ENCODE measurements at places on chromosomes 5 and 9.

DNA sequence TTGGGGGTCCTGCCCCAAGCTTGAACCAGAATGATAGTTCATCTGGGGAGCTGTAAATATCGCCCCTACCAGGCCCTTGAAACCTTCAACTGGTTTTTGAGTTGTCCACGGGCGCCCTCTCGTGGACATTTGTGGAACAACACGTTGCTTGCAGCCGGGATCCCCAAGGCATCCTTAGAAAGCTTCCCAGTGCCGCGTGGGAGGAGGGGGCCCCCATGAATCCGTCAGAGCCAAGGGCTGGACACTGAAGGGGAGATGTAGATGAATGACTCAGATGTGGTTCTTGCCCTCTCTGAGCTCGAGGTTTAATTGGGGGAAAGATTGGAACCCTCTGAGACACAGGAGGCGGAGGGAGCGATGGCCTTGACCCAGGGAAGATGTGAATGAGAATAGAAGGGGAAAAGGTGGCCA lies 31.8 kb upstream of the ORM1 start:
- DNase-seq = peak; percentile 81

DNA sequence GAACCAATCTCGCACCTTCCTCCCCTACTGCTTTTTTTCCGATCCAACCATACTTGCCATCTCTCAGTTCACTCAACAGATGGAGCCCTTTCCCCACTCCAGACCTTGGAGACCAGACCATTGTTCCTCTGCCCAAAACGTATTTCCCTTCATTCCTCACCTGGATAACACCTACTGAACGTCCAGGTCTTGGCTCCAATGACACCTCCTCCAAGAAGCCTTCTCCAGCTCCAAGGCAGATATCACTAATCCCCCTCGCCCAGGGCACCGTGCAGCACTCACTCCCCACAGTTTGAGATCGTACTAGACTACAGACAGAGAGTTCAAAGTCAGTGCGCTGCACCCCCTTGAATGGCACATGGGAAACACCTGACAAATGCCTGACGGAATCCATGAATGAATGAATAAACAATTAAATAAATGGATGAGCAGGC lies 47.1 kb upstream of the AKNA start:
- no peak for DNase-seq

GRCh38 chr5:151483647-151484046 lies 36.2 kb downstream of the SLC36A1 start:
- DNase-seq = no peak

- DNase-seq = no peak
These were observed 29.8 kb downstream of the NR4A3 start for GRCh38 chr9:99851500-99851822.

- no peak for DNase-seq
These were observed 52.6 kb downstream of the AP3S1 start for GRCh38 chr5:115894342-115894741.

DNA sequence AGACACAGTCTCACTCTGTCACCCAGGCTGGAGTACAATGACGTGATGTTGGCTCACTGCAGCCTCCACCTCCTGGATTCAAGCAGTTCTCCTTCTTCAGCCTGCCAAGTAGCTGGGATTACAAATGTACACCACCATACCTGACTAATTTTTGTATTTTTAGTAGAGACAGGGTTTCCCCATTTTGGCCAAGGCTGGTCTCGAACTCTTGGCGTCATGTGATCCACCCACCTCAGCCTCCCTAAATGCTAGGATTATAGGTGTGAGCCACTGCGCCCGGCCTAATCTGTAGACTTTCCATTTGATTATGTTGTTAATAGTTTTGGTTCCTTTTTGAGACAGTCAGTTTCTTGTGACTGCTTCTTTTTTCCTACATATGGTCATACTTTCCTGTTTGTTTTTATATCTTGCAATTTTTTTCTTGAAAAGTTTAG lies 31.0 kb downstream of the MTREX start:
- peak; percentile 71 for DNase-seq

DNA sequence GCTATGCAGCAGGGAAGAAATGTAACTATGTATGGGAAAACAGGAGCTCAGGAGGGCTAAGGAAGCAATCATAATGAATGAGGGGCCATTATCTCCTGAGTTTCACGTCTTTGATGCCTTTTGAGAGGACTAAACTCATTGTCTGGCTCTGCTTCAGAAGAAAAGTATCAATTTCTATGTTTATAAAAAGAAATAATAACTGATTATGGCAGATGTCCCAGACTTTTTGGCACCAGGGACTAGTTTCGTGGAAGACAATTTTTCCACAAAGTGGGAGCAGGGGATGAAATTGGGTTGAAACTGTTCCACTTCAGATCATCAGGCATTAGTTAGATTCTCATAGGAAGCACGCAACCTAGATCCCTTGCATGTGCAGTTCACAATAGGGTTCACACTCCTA lies 8.7 kb upstream of the IL7R start:
- no peak for DNase-seq

DNA sequence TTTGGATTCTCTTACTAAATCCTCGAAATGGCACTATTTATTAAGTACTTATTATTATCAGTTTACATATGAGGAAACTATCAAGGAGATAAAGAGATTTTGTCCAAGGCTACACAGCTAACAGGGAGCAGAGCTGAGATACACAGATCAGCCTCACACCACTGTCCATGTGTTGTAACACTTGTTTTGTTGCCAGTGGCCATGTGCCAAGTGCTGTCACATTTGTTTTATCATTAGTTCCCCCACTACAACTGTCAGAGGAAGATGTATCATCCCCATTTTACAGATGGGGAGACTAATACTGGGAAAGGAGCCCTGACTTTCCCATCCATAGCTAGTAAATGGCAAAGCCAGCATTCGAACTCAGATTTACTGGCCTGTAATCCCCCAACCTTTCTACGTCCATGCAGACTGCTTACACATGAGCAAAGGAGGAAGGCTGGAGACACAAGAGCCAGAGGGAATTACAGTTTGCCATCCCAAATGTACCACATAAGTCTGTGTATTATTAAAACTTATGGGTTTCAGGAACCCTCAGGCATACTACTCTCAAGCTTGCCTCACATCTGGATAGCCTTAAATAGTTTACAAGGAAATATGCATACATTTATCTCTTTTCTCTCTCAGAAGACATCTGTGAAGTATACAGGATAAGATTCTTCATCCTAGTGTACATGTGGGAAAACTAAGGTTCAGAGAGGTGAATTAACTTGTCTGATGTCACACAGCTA lies 25.1 kb downstream of the PAPPA start:
- DNase-seq = no peak

GRCh38 chr9:113888976-113889375 lies 12.9 kb downstream of the ZNF618 start:
- no peak for DNase-seq

GRCh38 chr5:178113141-178113787 lies at the start of gene N4BP3:
Gene N4BP3 (plus strand): TSS chr5:178113532. CDS start chr5:178119584, 6,052 bp downstream.
- DNase-seq = peak; percentile 89

DNA sequence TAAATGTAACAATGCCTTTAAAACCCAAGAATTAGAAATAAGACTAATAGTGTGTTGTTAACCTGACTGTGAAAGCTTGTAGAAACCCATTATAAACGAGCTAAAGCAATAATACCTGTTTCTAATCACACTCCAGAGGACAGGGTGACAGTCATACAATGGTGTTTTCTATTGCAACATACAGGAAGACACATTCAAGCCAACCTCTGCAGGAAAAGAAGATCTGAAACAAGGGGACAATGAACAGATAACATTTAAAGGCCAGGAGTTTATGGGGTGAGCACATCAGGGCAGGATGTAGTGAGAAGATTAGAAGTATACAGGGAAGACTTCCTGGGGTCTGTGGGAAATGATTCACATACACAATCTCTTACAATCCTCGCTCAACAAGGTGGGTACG lies 13.8 kb downstream of the BARHL1 start:
- DNase-seq = no peak

DNA sequence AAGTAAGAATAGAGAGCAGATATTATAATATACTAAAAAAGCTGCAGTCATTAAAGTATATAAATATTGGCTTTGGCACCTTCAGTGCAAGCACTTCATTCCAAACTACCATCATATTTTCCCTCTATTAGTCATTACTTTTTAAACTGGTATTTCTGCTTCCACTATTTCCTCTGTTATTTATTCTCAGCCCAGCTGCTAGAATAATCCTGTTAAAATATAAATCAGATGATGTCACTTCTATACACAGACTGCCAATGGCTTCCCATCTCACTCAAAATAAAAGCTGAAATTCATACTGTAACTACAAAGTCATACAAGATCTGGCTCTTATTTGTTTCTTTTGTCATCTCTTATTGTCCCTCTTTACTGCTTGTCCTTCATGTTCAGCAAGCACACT lies 432.9 kb downstream of the TLE4 start:
- DNase-seq = no peak

DNA sequence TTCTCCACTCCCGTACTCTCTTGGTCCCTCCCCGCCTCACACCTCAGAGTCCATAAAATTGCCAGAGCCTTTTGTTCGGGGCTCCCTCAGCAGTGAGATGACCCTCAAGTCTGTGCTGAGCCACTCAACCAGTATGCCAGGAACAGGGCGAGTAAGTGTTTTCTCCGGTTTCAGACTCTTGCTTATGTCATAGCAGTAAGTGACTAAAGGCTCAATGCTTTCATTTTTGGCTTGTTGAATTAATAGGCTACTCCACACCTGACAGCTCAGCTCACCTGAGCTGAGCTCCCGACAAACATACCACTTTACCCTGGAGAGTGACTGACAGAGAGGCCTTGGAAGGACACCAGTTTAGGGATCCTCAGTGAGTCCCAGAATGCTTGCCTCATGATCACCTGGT lies 30.5 kb downstream of the PCSK1 start:
- no peak for DNase-seq

GRCh38 chr9:127786773-127787104 lies 905 bp downstream of the CDK9 start:
- no peak for DNase-seq

- no peak for DNase-seq
These were observed 22.8 kb downstream of the IGIP start for GRCh38 chr5:140148508-140148907.

DNA sequence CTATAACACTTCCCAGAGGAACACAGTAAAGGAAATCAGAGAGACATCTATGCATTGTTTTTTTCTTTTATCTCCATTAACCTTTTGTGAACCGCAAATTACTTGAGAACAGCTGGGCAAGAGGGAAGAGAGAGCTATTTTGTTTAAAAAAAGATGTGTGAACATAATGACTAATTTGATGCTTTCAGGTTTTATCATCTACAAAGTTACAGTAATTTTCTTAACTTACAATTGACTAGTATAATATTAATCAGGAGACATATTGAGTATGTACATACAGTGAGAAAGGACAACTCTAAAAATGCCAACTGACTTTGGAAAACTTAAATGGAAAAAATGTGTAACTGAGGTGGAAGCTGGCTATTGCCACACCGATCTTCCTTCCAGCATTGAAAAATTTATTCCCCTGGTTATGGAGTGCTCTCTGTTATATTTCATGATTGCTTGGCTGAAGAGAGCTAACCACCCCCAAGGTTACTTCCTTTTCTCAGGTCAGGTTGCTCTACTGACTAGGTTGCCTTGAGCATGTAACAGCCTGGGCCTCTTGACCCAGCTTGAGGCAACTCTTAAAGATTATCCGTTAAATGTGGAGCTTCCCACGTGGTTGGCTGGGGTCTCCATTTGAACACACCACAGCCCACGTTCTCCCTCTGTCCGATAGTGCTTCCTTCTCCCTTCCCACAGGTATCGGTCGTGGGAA lies 62.6 kb upstream of the C6 start:
- DNase-seq = no peak

DNA sequence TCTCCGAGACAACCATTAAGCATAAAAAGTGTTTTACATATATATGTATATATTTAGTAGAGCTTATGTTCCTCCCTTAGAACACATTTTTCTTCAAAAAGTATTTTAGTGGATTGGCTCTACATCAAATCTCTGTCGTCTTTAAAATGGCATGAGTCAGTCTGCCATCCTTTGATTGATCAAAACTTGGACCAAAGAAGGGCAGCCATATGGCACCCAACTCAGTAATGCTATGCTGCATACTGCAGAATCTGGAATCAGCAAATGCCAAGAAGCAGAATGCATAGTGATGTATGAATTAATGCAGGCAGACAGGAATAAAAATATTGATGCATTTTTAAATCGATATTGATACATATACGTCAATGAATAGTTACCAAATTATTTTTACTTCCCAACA lies 1074.4 kb downstream of the PTPRD start:
- DNase-seq = no peak

- DNase-seq = no peak
These were observed 4.1 kb downstream of the GALNT10 start for GRCh38 chr5:154194345-154195329.

DNA sequence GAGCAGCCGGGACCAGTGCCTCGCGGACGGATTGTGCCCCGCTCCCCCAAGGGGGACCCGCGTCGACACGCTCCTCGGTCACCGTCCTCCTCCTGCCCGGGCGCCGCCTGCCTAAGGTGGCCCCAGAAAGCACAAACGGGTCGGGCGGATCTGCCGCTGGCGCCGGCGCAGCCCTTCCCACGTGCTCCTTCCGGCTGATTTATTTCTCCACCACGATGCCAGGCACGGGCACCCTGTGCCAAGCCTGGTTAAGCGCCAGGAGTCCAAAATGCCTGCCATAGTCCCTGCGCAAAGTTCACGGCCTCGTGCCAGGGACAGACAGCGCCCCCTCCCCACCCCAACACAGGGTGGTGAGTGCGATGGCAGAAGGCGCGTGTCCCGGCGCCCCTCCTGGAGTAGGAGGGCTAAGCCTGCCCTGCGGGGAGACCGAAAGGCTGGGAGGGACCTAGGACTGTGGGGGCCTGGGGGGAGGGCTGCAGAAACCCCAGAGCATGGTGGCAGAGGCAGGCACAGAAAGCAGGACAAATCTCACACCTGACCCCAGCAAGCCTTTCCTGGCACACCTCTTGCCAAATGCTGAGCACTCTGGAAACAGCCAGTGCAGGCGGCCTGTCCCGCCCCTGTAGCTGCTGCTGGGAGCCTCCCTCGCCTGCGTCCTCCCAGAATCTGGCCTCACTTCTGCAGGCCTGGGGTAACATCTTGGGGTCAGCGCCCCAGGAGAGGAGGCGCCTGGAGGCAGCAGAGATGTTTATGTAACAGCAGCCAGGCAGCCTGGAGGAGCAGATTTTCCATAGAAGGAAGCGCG lies 1.1 kb upstream of the NOTCH1 start:
- peak; percentile 68 for DNase-seq

DNA sequence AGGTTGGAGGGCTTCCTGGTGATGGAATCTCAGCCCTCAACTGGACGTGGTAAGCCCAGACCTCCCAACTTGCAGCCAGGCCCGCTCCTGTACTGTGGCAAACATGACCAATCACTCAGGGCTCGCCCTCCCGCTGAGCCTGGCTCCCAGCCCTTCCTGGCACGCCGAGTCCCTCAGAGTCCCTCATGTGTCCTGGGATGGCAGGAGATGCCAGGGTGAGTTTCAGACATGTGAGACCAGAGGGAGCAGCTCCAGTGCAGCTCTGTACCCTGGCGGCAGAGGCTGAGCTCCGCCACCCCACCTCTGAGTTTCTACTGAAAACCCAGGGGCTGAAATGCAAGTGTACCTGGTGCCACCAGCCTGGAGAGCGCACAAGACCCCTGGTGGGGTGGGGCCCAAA lies 42.0 kb upstream of the RXRA start:
- DNase-seq = no peak

GRCh38 chr5:157196045-157196444 lies 15.4 kb downstream of the ITK start:
- DNase-seq = no peak
